Activated CD4-positive, CD25-positive, alpha-beta regulatory T cell treated with anti-CD3 and anti-CD28 coated beads, Interleukin-2, amount 50 U/mL, for 72 hours (primary cell): ENCODE measurements at places on chromosomes 5 and 9.

DNA sequence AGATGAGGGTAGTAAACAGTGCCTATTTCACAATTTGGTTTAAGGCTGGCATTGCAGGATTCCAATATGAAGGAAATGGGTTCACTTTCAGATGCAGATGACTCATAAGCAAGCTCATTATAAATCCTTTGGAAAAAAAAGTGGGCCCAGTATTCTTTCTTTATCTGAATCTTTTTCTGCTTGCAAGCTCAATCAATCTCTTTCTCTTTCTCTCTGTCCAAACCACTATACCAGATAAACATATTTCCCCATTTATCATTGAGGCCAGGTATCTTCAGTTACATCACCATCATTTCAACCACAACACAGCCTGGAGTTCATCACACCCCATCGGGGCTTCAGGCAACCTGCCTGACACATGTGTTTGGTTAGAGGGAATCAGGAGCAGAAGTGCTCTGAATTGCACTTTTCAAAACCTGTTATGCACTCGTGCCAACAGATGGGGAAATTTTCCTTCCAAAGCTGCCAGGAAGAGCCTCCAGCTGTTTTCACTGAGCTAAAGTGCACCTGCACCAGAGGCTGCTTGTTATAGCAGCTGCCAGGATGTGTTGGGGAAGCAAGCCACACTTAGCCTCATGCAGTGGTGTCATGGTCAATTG, 30.0 kb upstream of the MAMDC2 start:
- no peak for DNase-seq

GRCh38 chr5:1415626-1416360, 29.4 kb downstream of the SLC6A3 start:
- no peak for DNase-seq

DNA sequence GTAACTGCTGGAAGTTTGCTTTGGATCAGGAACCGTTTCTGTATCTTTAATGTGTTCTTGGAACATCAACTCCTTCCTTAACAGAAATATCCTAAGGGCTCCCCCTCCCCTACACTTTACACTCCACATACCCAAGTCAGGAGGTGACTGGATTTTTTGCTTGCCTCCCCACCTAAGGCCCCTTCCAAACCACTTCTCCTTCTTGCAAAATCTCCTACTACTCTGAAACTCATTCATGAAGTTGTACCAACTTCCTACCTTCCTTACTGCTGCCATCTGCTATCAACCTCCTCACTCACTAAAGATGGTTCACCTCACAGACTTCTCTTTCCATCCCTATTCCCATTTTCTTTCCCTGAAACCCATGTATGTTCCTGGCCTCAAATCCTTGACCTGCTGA, 16.1 kb downstream of the TXN start:
- no peak for DNase-seq

DNA sequence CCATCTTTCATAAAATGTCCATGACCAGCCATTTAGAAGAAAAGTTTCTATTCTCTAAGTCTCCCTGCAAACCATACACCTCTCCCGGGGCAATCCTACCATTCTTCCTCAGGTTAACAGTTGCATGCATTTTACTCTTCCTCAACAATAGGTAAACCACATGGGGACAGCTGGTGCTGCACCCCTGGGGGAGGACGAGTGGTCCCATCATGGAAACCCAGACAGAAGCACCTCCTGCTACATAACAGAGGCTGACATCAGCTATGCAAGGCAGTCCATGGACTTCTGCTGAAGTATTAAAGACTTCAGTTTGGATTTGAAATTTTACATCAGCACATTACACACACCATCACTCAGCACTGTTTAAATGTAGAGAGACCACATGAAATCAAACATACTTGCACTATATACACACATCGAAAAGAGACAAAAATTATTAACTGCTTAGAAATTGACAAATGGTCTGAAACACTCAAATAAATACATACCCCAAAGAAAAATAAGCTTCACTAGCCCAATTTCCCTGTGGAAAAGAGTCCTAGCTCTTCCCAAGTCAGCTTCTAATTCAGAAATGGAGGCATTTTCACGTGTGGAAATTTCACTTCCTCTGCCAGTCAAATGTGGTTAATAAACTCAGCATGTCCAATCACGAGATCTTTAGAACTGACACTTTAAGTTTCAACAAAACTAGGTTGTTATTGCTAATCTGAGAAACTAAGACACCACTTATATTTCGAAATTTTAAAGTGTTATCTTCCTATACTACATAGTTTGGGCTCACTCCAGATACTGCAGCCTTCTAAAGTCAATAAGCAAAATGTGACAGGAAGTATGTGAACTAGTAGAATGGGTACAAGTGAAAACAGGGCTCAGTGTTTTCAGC, 173.4 kb downstream of the ROR2 start:
- no peak for DNase-seq

- no peak for DNase-seq
Observed at GRCh38 chr9:131676431-131676972, 63.4 kb downstream of the RAPGEF1 start.

DNA sequence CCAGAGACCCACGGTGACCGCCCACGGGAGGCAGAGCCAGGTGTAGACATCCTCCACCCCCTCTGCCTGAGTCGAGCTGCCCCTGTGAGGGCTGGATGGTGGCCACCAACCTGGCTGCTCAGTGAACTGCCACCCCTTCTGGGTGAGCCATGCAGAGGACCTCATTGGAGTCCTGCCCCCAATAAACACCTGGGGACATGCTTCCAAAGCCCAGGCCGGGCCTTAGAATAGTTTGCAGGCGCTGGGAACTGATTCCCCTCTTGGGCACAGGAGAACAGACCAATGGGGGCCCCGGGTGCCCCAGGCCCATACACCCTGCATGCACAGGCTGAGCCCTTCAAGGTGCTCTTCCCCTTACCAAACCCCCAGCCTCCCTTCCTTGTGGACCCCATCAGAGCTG, 38.1 kb upstream of the GFPT2 start:
- DNase-seq: no peak

DNA sequence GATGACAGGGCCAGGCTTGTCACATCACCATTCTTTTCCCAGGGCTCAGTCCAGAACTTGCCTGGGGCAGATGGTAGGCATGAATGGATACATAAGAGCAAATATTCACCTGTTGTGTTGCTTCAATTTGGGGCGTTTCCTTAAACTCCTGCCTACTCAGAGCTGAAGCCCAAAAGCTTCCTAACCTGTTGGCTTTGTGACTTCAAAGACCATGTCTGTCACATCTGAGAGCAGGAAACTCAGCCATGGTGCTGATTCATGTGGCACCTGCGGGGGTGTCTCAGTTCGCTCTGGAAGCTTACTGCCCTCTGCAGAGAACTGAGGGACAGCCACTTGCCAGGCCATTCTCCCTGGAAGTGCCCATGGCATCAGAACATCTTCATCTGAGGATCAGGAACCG, 246.6 kb downstream of the HSPA4 start:
- no peak for DNase-seq

GRCh38 chr5:97694091-97694490, 511.0 kb upstream of the RIOK2 start:
- no peak for DNase-seq

DNA sequence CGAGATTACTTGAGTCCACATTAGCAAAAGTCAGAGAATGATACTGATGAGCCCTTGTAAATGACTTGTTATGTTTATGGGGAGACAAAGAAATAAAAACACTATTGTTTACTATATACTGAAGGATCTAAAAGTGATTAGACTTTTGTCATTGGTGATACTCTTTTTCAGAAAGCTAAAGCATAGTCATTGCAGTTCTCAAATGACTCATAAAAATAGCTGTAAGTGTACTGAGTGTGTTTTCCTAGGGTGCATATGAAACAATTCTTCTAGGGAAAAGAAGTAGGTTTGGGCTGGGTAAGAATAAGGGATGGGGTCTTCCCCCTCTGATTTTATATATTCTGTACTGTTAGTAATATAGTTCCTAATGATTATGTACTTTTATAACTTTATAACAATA, 32.6 kb downstream of the WDR36 start:
- DNase-seq: no peak

- DNase-seq: no peak
Observed at GRCh38 chr5:49953-50544, 41.9 kb upstream of the PLEKHG4B start.

DNA sequence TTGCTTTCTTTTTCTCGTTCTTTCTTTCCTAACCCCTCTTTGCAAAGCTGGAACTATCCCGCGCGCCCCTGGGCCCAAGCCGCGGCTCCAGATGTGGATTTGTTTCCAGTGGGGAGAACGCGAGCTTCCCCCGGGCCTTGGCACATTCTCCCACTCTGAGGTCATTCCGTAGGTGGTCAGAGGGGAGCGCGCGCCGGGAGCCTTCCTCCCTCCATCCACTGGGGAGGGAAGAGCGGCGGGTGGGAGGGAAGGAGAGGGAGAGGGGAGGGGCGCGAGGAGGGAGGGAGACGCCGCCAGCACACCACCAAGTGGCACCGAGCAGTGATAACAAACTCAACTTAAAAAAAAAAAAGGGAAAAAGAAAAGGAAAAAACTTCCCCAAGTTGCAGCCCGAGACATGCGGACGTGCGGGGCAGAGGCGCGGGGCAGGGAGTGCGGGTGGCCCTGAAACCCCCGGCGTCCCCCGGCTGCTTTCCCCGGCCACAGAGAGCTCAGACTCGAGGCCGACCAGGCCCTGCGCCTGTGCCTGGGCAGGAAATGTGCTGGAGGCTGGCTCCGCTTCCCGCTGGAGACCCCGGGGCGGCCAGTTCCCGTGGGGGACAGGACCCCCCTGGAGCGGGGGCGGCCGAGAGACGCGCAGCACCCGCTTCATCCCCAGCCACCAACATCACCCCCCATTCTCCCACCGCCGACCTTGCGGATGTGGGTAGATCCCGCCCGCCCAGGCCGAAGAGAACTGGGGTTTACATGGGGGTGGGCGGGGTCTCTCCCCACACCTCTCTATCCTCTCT, 3.1 kb downstream of the IER5L start:
- peak; percentile 40 for DNase-seq

DNA sequence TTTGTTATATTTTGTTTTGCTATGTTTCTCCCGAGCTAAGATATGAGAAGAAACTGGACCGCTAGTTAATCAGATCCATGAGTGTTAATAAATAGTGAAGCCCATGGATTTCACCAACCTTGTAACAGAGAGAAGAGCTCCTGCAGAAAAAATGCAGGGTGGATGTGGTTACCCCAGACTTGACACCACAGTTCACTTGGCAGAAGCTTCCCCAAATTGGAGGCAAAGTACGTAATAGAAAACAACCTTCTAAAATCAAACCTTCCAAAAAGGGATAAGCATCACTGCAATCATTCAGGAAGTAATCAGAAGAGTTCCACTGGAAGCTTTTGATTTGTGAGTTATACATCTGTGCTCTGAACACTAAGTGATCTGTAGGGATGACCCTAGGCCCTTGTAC, 267.5 kb downstream of the ACTL7B start:
- no peak for DNase-seq

DNA sequence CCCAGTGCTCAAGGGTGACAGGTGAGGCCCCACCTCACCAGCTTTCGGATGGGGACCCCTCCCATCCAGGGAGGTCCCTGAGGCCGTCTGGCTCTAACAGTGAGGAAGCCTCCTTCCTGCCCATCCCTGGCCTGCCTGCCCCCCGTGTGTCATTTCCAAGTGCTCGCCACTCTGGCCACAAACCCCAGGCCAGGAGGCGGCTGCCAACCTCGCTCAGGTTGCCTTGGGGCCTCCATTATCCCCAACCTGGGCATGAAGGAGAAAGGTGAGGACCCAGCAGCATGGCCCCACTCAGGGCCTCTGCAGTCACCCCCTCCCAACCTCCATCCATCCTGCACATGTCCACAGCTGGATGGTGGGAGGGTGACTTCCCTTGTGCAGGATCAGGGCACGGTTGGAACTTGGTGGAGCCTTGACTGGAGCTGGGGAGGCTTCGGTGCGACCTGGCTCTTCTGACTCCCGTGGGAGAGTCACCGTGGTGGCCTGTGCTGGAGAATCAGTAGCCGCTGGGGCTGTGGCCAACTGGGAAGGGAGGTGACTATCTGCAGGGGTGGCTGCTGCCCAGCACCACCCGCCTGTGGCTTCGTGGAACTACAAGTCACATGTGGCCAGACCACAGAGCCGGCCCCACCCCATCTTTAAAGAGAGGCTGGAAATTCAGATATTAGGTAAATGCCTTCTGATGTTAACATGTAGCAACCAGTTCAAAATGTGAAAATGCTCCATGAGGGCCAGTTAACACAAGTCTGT, 37.5 kb upstream of the GFPT2 start:
- no peak for DNase-seq

- DNase-seq: no peak
Observed at GRCh38 chr5:131530706-131531331, 104.2 kb downstream of the RAPGEF6 start.

DNA sequence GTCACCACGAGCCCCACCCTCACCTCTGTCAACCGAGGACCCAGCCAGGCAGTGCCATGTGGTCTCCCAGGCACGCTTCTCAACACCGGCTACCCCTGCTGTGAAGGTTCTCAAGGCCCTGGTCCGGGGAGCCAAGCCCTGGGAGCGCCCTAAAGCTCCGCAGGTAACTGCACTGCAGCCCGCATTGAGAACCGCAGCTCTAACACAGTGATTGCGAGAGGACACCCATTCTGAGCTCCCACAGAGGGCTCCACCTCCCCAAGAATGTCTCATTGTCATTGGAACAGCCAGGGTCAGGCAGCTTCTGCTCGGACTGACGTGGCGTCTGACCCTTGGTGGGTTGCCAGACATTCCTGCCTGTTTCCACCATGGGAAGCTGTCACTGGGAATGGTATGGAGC, 88.3 kb downstream of the ANKRD33B start:
- DNase-seq: peak; percentile 21

GRCh38 chr9:1959371-1959770, 55.8 kb upstream of the SMARCA2 start:
- DNase-seq: no peak

- no peak for DNase-seq
Observed at GRCh38 chr5:157187046-157187754, 6.6 kb downstream of the ITK start.

GRCh38 chr9:93422977-93423616, 28.4 kb upstream of the FAM120A start:
- DNase-seq: no peak

DNA sequence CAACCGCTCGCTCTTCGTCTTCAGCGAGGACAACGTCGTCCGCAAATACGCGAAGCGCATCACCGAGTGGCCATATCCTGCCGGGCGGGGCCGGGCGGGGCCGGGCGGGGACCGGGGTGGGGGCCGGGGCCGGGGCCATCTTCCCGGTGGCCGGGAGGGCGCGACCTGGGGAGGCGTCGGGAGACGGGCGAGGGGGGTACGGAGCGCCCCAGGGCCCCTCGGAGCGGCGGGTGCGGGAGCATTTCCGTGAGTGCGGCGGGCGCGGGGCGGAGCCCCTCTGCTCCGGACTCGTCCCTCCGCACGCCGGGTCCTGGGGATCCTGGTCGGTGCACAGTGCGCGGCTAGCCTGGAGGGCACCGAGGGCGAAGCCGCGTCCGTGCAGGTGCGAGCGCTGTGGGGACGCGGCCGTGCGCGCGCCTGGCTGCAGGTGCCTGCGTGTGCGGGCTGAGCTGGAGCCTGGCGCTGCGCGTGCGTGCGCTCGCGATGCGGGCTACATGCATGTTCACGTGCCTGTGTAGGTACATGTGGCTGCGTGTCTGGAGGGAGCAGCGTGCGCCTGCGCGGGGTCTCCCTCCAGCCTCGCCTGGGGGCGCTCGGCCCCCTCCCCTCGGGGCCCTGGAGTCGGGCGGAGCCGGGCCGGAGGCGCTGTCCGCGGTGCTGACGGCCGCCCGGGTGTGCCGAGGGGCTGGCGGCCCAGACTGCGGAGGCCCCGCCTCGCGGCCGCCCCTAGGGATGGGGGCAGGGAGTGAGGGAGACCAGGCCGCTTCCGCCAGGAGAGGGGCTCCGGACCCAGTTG, 762 bp downstream of the CACNA1B start:
- peak; percentile 43 for DNase-seq
